GOT3 (cell line): ENCODE measurements at places on chromosomes 16 and 17.

DNA sequence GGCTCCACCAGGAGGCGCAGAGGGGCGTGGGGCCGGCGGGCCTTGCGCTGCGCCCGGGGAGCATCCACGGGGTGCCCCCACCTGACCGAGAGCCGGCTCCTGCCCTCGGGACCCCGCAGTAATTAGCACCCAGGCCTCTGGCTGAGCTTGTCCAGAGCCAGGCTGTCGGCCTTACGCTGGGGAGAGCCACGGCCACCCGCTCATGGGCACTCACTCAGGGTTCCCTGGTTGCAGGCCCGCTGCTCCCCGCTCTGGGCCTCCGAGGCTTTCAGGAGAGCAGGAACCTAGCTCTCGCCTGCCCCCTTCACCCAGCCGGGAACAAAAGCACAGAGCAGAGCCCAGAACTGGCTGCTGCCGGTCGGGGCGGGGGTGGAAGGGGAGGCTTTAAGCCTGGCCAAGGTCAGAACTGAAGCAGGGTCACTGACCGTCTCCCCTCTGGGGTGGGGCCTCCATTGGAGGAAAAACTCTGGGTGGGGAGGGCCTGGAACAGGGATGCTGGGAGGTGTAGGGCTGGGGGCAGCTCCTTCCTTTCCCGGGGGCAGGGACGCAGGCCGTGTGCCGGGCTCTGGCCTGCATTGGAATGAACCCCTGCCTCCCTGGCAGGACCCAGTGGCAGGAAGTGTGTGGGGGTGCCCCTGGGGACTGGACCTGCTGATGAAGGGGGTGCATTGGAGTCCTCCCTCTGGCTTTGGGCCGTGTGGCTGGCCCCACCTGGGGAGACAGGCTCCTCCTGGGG lies 12.3 kb downstream of the GLIS2 start:
- DNase-seq = no peak

- no peak for DNase-seq
Measured at GRCh38 chr17:81510785-81511553, 1.6 kb downstream of the ACTG1 start.

DNA sequence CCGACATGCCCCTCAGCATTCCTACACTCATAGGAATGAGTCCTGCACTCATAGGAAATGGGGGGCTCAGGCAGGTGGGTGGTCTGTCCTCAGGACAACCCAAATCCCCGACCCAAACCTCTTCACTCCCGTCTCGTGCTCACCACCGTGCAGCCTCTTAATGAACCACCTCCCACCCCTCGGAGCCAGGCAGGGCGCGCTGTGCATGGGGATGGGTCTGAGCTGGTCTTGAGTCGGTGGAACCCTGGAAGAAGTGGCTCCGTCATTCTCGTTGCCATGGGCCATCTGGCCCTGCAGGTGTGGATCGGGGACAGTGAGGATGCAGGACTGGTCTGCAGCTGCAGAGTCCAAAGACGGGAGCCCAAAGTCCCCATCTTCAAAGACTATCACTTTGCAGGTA lies 6.4 kb upstream of the RAB40B start:
- no peak for DNase-seq

DNA sequence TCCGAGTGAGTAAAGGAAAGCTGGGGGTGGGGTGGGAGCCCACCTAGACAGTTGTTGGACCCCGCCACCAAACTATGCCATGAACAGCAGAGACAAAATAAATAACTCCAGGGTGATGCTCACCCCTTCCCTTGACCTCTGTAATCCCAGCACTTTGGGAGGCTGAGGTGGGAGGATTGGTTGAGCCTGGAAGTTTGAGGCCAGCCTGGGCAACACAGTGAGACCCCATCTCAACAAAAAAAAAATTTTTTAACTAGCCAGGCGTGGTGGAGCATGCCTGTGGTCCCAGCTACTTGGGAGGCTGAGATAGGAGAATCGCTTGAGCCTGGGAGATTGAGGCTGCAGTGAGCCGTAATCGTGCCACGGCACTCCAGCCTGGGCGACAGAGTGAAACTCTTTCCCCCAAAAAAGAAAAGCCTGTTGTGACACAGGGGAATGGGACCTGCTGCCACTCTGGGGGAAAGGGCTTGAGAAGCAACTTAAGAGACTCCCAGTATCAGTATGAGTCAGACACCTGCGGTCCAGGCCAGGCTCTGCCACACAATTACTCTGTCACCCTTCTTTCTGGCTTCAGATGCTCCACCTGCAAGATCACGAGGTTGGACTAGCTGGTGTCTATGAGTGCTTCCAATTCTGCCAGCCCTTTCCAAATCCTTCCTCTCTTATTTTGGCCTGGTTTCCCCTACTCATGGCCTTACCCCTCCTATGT lies 5.0 kb downstream of the SGCA start:
- DNase-seq = no peak

DNA sequence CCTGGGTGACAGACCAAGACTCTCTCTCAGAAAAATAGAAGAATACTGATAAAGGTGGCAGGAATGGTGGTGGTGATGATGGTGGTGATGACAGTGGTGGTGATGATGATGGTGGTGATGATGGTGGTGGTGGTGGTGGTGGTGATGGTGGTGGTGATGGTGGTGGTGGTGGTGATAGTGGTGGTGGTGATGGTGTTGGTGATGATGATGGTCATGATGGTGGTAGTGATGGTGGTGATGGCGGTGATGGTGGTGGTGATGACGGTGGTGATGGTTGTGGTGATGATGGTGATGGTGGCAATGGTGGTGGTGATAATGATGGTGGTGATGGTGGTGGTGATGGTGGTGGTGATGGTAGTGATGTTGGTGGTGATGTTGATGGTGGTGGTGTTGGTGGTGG lies 18.0 kb upstream of the CIITA start:
- no peak for DNase-seq

DNA sequence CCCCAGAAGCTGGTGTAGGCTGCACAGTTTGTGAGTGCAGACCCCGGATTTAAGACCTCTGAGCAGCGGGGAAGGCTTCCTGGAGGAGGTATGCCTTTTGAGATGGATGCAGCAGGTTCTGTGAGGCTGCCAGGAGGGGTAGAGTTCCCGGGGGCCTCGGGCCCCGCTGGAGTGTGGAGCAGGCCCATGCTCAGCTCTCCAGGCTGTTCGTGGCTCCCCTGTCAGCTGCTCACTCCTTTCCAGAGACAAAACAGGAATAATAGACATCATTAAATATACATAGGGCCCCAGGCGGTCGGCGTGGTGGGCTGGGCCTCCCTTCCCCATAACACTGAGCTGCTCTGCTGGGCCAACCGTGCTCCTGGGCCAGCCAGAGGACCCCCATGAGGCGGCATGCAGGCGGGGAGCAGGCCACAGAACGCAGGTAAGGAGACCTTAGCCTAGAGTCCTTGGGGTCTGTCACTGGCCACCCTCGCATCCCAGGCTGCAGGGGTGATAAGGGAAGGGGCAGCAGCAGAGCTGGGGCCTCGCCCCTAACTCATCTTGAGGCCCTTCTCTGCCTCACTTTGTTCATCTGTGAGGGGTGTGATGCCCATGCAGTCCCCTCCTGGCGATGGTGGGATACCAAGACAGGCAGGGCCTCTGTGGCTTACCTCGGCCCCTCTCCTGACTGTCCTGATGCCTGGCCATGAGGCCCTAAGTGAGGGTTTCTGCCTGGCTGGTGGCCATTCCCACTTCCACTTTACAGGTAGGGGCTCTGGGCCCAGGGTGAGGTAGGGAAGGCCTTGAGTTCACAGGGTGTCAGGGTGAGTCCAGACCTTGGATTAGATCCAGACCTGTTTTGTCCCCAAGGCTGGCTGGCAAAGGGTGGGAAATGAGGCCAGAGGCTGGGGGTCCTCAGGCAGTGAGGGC lies at the start of gene MYO15A:
Gene MYO15A, plus strand, starts transcription at position 356 of the 912 bp plus-strand sequence. CDS start 10,045 bp downstream, outside the sequence.
- no peak for DNase-seq
